ENCODE measurements at places on chromosomes 11 and 22.

- no peak for DNase-seq
Measured at GRCh38 chr11:133503236-133503635, 29.1 kb downstream of the OPCML start.

- peak; percentile 44 for DNase-seq
Measured at GRCh38 chr11:43830928-43831440, 49.6 kb upstream of the ALKBH3 start.

DNA sequence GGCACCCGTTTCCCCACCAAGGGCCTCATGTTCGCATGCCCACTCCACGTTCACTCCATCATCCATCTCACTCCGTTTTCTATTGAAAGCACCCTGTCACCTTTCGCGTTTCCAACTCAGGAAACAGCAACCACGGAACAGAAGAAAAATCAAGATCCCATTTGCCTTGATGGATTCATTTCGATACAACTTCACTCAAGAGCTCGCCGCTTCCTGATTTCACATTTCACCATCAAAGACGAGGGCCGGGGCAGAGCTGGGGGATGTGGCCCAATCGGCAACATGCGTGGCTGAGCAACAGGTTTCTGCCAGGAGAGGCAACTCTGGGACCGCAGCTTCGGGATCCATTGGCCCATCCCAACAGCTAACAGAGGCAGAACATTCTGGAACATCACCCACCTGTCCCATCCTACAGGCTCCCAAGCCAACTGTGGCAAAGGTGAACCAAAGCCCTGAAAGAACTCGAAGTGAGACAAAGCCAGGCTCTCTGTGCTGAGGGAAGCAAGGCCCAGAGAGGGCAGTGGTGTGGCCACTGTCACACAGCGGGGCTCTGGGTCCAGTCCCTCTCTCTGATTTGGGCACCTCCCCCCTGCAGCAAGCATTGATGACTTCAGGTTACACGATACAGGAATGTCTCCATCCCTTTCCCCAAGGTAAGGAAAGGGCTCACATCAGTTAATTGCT, 36.2 kb upstream of the CD5 start:
- no peak for DNase-seq

- DNase-seq, result no peak
Measured at GRCh38 chr11:15769203-15769602, 587.1 kb downstream of the SOX6 start.

DNA sequence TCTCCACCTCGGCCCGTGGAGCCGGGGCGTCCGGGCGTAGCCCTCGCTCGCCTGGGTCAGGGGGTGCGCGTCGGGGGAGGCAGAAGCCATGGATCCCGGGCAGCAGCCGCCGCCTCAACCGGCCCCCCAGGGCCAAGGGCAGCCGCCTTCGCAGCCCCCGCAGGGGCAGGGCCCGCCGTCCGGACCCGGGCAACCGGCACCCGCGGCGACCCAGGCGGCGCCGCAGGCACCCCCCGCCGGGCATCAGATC, 439 bp downstream of the YAP1 start:
- no peak for DNase-seq

- no peak for DNase-seq
Measured at GRCh38 chr11:59264736-59265135, 52.0 kb upstream of the MPEG1 start.

All from nucleus accumbens (tissue), 56 donors.